Activated CD4-positive, alpha-beta T cell treated with anti-CD3 and anti-CD28 coated beads for 1 hour (primary cell): ENCODE measurements at places on chromosomes 12 and 14.

DNA sequence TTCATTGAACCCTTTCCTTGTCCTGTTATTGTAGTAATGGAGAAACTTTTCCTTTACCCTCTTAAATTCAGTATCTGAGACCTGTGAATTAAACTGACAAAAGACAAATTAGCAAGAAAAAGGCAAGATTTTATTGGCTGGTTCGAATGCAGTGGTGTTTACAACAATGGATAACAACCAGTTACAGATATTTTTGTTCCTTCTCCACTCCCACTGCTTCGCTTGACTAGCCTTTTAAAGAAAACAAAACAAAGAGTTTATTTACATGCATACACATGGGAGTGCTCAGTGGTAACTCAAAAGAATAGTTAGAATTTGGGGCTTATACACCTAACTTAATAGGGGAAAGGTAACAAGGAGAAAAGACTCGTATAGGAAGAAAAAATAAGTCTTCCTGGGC, 37.0 kb upstream of the HECTD1 start:
- DNase-seq, result no peak

- no peak for DNase-seq
These were observed 7.9 kb downstream of the TMEM253 start for GRCh38 chr14:21108791-21109190.

DNA sequence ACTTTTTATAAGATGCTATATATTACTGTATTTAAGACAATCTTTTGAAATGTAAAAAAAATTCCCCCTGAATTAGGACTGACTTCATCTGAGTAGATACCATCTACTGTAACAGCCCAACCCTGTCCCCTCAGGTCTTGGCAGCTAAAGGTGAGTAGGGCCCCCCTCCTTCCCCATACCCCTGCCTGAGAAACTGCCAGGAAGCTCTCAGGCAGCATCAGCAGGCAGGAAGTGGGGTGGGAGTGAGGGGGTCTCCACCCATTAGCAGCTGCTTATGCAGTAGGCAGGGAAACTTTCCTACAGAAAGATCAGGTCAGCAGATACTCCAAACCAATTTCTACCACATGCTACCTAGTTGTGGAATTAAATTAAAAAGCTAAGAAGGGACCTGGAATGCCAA, 62.5 kb downstream of the PAX9 start:
- no peak for DNase-seq

DNA sequence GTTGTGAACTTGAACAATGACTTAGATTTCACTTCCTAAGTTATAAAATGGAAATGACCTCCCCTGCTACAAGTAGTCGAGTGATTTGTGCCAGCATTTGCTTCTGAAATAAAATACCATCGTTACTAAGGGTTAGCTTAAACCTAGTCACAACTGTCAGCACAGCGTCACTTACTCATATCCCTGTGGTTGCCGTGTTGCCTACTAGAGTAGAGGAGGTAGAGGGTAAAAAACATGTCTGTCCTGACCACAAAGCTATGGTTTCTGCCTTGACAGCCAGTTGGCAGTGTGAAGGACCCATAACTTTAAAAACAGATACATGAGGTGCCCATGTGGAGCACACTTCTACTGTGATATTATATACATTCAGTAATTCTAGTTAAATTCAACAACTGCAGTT, 234.2 kb upstream of the RGS6 start:
- no peak for DNase-seq

- DNase-seq, result no peak
These were observed 54.1 kb upstream of the BEGAIN start for GRCh38 chr14:100641274-100641860.

DNA sequence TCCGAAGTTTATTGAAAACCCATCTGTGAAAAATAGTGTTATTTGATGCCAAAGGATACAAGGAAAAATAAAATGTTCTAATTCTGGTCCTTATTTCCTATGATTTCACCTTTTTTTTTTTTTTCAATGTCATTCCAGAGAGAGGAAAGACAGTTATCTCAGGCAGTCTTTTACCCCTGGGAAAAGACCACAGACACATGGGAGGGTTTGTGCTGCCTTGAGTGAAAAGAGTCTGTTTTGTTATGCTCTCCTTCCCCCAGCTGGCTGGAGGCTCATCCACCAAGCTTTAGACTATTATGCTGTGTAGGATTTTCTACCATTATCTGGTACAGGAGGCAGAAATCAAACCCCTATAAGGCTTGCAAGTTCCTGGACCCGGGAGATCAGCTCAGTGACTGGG, 151.8 kb downstream of the CRADD start:
- no peak for DNase-seq

DNA sequence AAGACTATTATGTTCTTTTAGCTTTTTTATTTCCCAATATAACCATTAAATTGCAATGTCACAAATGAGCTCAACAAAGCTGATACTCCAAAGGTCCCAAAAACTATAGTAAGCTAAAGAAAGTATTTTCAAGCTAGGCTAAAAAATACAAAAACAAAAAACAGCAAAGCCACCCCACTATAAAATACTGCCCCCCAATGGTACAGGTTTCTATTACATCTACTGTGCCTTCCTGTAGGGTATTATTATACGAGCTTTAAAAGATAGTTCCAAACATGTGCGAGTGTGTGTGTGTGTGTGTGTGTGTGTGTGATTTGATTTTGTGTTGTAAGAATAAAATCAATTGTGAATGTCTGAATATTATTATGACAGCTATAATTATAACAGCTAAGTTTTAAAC, 1.1 kb downstream of the IFNG start:
- no peak for DNase-seq

GRCh38 chr14:61588419-61588901, 106.9 kb upstream of the HIF1A start:
- no peak for DNase-seq

- no peak for DNase-seq
These were observed 18.8 kb upstream of the FLVCR2 start for GRCh38 chr14:75559451-75560222.
